Activated CD4-positive, CD25-positive, alpha-beta regulatory T cell (primary cell): ENCODE measurements at places on chromosomes 3 and 15.

DNA sequence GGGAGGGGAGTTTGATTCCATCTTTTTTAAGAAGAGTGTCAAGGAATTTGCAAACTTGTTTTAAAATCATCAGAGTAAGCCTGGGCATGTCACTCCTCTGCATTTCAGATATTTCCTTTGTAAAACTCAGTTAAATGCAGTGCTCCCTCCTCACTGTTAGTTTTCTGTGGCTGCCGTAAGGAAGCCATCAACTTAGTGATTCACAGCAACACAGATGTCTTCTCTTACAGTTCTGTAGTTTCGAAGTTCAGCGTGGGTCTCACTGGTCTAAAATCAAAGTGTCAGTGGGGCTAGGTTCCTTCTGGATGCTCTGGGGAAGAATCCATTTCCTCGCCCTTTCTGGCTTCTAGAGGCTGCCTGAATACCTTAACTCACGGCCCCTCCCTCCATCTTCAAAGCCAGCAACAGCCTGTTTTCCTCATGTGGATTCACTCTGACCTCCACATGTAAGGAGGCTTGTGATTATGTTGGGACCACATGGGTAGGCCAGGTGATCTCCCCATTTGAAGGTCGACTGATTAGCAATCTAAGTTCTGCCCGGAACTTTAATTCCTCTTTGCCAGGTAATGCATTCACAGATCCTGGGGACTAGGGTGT is 12.4 kb downstream of the ISG20 start:
- DNase-seq = no peak

GRCh38 chr15:25797035-25797434 is 66.1 kb downstream of the ATP10A start:
- DNase-seq = no peak

GRCh38 chr3:130488769-130489450 is 28.1 kb upstream of the COL6A6 start:
- DNase-seq = no peak

DNA sequence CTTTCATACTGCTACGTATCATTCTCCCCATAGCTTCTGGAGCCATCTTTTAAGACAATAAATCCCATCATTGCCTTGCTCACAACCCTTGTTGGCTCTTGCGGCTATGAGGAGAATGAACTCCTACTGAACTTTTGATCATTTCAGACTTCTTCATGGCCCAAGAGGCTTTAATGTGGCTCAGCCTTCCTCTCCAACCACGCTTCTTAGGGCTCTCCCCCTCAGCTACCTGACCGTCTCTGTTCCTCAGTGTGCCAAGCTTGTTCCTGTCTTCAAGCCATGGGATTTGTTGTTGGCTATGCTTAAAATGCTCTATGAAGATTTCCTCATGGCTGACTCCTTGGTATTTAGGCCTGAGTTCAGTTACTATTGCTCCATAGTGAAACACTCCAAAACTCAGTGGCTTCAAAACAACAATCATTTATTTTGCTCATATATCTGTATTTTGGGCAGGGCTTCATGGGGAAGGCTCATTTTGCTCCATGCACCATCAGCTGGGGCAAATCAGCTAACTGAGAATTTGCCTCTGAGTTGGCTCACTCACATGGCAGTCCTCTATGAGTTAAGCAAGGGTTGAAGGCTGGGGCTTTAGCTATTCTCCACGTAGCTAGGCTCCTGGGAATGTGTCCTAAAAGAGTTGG is 47.5 kb downstream of the FOXL2 start:
- DNase-seq = no peak

DNA sequence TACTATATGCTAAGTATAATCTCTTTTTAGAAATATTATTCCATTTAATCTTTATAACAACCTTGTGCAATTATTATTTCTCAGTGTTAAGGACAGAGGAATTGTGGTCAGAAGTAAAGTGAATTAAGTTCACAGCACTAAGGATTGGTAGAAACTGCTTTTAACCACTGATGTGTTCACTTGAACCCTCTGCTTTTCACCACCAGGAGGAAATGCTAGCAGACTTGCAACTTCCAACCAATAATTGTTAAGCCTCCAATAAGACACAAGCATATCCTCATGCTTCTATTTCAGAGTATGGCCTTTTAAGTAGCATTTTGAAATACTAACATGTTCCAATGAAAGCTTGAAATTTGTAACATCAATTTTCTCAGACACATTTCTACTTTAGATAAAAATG is 527.4 kb downstream of the SI start:
- DNase-seq = no peak

DNA sequence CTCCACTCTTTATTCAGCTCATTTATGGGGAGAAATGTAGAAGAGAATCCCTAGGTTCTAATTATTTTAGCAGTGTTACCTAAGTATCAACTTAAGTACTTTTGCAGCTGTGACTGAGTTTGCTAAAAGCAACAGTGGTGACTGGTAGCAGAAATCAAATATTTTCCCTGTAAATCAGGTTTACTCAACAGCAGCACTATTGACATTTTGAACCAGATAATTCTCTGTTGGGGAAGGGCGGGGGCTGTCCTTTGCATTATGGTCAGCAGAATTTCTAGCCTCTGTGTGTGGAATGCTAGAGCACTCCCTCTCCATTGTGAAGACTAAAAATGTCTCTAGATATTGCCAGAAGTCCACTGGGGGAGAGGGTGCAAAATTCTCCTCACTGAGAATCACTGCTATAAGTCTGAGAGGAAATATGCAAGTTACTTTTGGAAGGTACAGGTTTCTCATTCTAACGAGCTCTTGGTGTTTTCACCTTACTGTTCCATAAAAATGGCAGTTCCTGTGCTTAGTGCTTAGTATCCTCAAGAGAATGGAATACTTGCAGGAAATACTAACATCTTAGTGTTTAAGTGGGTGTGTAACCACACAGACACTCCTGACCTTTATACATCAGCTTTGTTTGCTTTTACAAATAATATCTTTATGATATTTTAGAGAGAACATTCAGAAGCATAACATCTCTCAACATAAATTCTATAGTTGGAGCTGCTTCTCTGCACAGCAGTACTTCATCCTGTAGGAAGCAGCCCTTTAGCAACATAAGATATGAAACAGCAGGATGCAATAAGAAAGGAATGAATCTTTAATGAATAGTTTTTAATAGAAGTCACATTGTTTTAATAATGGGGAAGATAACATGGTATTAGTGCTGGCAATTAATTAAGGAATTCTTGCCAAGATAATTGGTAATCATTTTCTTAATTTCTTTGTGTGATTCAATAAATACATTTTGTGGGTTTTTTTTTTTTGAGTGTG is 246.5 kb upstream of the GOLIM4 start:
- no peak for DNase-seq

GRCh38 chr3:76505202-76505845 is 534.6 kb upstream of the ROBO2 start:
- no peak for DNase-seq

DNA sequence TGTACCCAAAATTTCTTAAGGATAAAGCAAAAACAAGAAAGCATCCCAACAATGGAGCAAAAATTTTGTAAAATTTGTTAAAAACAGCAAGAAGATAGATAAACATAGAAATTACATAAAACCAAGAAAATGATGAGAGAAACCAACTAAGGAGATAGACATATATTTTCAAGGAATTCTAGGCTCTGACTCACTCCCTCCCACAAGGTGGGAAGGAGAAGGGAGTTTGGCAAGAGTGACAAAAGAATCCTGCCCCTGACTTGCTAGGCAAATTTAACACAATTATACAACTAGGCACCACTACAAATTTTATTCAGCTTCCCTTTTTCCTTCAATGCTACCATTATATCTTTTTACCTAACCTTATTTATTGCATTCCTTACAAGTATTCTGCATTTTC is 70.9 kb downstream of the MYO9A start:
- no peak for DNase-seq

- no peak for DNase-seq
These were observed 2.9 kb downstream of the SHOX2 start for GRCh38 chr3:158103081-158103886.

DNA sequence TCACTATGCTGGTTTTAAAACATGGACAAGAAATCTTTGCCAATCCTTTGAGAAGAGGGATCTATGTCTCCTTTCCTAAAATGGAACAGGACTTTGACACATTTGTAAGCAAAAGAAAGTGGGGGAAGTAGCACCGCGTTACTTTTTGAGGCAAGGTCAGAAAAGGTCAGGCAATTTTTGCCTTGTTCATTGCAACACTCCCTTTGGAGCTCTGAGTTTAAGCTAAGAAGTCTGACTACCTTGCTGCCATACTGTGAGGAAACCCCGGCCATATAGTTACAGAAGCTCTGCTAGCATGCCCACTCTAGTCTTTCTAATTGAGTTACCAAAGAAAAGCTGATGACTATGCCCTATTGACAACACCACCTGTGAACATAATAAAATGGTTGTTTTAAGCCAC is 1.4 kb downstream of the FAM227B start:
- no peak for DNase-seq

- DNase-seq = no peak
These were observed 24.9 kb downstream of the TMEM45A start for GRCh38 chr3:100517276-100517675.

GRCh38 chr15:41161336-41161735 is 45.3 kb upstream of the INO80 start:
- DNase-seq = no peak
